AG08395 (cell line): ENCODE measurements at places on chromosomes 4 and X.

- no peak for DNase-seq
Observed at GRCh38 chr4:7198440-7199128, 6.2 kb downstream of the SORCS2 start.

DNA sequence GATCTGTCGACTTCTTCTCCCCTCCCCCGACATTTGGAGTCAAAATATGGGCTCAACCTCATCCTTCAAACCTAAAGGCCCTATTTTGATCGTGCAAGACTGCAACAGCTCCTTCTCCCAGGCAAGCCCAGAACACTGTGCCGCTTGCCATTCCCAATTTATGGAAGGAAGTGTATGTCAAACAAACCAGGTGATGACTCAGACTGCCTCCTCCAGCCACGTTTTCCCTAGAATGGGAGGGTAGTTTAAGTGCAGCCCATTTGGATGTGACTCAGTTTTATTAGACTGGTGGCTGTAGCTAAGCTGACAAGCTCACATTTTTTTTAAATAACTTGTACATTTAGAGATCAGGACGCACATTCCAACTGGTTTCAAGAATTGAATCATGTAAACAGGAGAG lies 570.4 kb upstream of the DIPK2B start:
- DNase-seq = peak; percentile 83

DNA sequence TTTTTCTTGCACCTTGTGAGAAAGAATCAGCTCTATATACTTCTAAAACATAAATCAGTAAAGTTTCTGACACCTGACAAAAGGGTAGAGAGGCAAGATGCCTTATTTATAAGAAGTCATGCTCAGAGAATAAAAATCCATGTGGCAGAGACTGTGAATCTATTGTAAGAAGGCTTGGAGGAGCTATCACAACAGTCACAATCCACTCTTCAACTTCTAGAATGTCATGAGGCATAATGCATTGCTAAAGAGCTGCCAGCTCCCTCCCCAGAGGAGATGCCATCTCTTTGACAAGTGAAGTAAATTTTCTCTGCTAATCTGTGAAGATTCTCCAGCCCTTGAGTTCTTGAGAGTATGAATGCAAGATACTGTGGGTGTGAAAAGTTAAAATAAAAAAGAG lies 971.2 kb upstream of the IGFBP7 start:
- no peak for DNase-seq

- DNase-seq = no peak
Observed at GRCh38 chrX:123859409-123859845, 426 bp upstream of the XIAP start.

DNA sequence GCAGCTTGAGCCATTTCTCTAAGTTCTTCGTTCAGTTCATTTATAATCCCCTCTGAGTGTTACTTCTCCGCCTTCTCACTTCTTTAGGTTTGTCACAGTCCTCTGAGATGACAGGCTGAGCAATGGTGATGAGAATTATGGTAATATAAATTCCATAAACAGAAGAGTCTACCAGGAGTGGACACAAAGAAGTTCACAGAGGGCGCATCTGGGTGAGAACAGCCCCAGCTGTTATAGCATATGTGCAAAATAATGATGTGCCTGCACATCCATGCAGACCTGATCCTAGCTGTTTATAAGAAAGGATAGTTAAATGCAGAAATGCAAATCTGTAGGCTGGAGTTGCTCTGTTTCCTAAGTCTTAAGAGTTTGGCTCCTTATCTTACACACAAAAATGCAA lies 377.5 kb downstream of the KCNIP4 start:
- no peak for DNase-seq

DNA sequence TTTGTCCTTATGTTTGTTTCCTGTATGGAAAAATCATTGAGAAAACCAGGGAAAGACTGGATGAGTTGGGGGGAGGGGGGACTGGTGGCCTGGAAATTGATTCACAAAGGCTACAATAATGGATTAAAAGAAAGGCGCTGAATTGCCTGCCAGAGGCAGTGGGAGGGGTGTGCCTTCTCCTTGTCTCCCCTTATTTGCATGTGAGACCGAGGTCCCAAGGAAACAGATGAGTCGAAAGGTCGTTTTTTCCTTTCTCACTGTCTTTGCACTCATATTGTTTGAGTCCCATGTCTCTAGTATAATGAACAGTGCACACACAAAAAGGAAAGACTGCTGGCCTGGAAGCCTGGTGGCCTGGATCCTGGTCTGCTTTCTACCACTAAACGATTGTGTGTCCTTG lies 86.6 kb upstream of the ZDHHC15 start:
- DNase-seq = no peak

- no peak for DNase-seq
Observed at GRCh38 chrX:41066391-41066790, 18.9 kb upstream of the USP9X start.

- DNase-seq = peak; percentile 31
Observed at GRCh38 chrX:13489454-13489853, 79.9 kb upstream of the EGFL6 start.

DNA sequence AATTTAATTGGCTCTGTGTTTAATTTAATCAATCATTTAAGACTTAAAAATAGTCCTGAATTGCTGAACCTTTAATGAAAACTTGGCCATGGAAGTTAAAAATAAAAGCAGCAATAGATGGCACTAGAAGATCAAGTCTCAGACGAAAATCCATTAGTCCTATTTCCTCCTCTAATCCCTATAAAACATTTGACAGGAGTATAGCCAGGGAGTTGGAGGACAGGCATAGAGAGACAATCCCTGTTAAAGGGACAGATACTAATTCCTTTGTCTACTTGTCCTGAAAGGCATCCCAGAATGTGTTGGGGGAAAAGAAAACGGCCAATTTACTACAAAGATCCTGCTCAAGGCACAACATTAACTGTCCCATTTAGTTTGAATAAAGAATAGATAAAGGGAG lies 276.3 kb upstream of the TACR3 start:
- DNase-seq = no peak

DNA sequence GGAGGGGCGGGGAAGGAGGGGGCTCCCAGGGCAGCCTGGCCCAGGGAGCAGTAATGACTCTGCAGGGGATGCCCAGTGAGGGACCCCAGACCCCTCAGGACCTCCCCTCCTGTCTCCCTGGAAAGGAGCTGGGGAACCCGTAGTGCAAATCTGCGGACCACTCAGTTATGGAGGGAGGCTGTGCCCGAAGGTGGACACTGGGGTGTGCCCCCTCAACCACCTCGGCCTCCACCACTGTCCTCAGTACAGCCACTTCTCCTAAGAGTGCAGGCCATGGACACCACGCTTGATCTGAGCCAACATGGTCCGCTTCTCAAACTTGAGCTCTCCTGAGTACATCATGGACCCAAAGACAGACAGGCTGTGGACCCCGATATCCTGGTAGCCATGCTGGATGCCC lies 378.2 kb upstream of the MAOA start:
- DNase-seq = no peak

DNA sequence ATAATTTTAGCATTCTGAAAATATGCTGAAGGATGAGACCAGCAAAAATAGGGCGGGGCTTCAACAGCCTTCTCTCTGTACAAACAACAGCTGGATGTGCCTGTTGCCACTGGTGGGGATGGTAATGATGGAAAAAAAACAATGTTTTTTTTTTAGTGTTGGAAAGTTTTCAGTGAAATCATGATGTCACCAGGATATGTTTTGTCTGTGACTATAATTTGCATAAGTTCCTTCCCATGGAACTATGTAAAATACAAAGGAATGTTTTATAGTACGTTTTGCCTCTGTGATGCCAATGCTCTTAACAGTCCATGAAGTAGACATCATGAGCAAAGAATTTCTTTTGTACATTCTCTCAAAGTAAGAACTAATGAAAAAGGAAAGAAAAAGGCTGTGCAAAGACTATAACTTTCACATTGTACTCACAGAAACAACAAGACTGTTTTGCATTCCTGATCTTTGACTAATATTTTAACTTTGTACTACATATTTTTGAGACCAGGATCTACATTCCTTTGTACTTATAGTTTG lies 589.7 kb downstream of the SPRY1 start:
- peak; percentile 82 for DNase-seq

- no peak for DNase-seq
Observed at GRCh38 chr4:132642016-132642817, 506.9 kb upstream of the PCDH10 start.

DNA sequence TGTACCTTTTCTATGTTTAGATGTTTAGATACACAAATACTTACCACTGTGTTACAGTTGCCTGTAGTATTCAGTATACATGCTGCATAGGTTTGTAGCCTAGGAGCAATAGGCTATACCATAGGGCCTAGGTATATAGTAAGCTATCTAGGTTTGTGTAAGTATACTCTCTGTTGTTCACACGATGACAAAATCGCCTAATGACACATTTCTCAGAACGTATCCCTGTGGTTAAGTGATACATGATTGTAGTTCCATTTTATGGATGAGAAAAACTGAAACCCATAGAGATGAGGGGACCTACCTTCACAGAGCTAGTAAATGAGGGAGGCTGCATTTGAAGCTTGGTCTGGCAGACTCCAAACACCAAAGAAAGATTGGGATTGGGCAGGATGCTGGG lies 79.4 kb upstream of the EFNB1 start:
- no peak for DNase-seq

- DNase-seq = no peak
Observed at GRCh38 chrX:129488359-129488758, 34.9 kb downstream of the SMARCA1 start.

DNA sequence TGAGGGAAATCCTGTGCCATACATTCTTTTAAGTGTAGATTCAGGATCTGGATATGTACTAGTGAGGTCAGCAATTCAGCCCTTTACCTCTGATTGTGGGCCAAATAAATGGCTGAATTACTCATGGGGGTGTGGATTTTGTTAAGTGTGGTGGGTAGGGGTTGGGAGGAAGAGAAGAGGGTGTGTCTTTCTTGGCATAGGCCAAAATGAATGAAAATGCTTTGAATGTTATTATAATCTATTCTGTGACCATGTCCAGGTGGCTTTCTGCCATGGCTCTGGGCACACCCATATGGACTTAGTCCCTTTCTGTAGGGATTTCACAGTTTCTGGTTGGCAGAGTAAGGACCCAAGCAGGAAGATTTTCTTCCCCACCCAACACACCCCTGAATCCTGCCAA lies 244.3 kb downstream of the CBR4 start:
- DNase-seq = peak; percentile 66

DNA sequence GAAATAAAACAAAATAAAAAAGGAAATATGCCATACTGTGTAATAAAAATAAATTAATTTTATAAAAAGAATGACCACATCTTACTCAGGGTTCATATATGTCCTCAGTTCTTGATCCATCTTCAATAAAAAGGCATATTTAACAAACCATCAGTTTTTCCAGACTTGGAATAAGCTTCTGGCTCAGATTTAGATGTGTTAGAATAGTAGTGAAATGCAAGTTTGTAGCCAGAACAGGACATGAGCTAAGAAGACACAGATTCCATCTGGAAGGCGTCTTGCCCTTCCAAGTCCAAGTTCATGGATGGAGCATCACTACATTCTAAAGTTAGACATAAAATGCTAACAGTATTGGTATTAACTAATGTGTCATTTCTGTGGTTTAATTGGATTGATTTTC lies 10.3 kb upstream of the LSM6 start:
- DNase-seq = no peak

DNA sequence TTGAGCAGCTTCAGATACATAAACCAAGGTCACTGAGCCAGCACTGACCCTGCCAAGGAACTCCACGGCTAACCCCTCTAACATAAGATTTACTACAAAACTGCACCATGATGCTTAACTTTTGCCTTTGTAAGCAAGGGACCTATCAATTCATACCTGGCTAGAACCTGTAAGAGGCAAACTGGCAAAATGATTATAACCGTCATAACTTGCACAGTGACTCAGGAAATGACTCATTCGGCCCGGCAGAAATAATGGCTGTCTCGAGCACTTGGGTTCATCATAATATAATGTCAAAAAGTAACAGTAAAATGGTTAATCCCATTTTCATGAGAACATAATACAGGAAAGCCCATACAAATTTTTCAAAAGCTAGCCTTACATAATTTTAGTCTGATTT lies 17.2 kb downstream of the RASGEF1B start:
- no peak for DNase-seq

DNA sequence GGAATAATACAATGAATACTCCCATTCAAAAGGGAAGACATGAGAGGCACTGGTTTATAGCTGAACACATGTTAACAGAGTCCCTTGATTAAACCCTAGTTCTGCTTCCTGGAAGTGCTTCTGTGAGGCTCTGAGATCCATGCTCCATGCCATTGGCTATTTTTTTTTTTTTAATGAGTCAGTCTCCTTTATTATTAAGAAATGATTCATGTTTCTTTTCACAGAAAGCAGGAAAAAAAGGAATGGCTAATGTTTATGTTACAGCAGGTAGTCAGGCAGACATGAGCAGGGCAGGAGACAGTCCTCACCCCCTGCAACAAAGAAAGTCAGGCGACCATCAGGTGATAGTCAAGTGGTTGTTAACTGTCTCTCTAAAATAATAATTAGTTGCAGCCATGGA lies 598.7 kb downstream of the EPHA5 start:
- no peak for DNase-seq

DNA sequence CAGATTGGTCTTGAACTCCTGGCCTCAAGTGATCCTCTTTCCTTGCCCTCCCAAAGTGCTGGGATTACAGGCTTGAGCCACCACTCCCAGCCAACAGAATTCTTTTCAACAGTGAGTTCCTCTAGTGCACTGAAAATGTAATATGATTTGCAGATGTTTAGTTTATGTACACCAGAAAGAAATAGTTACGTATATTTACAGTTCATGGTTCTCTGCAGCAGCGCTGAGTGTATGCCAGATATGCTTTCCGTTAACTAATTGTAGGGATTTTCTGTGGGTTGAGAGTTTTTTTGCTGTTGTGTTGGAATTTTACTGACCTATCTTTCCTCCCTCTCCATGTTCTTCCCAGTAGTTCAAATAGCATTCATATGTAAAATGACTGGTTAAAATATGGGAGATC lies 44.0 kb downstream of the GAB1 start:
- no peak for DNase-seq

DNA sequence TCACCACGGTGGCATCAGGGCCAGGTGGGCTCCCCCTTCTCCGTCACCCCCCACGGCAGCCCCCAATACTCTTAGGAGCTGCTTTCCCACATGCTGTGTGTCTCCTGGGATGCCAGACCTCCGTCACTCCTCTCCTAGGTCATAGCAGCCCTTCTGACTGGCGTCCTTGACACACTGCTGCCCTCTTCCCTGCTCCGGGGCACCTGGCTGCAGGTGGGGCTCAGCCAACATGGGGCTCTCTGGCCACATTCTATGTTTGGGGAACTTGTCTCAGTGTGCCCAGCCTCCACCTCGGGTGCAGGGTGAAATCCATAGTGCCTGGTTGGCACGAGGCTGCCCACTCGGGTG lies 13.8 kb downstream of the TMEM175 start:
- DNase-seq = no peak

DNA sequence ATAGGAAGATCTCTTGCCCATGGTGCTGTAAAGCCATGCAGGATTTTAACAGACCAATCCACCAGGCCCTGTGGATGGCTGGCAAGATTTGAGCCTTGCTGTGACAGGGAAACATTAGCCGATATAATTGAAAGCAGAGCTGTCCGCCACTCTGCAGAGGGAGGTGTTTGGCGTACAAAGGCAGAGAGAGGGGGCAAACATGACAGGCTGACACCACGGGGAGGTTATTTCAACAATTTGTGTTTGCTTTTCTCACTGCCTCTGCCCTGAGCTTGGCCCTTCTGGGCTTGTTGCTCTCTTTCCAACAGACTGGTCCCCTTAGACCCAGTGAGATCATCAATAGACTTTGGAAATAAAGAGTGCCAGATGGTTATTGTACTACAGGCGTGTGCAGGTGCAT lies 59.4 kb downstream of the CLNK start:
- DNase-seq = no peak
